Stimulated activated CD8-positive, alpha-beta memory T cell treated with anti-CD3 and anti-CD28 coated beads, Interleukin-15, amount 100 ng/mL, for 24 hours (primary cell): ENCODE measurements at places on chromosomes 5 and 9.

- DNase-seq: no peak
Measured at GRCh38 chr5:174520420-174521396, 203.7 kb upstream of the MSX2 start.

DNA sequence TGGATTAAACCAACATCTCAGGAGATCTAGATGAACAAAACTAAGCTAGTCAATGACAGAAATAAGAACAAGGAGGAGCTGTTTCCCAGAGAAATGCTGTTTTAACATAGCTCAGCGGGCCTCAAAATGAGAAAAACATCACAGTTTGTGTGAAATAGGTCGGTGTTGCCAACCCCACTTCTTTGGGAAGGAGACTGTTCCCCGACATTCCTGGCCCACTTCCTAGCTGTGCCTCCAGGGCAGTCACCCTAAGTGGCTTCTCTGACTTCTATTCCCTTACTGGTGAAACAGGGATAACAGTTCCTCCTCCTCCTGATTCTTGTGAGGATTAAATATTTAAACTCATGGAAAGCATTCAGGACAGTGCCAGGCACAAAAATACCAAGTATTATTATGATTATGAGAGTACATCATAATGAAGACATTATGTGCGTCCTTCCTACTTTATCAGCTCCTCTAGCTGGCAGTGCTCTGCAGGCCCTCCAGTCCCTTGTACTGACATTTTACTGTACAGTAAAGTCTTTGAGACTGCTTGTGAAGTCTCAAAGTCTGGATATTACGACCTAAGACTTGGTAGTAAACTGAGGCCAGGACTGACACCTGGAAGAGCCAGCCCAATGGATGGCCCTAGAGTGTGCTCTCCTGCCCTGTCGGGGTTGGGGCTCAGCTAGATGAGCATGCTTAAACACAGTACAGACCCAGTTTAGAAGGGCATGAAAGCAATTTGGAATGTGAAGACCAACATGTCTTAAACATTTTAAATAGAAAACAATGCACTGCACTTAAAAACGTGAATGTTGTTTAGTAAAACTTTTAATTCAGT is 7.3 kb downstream of the ISCA1 start:
- no peak for DNase-seq

DNA sequence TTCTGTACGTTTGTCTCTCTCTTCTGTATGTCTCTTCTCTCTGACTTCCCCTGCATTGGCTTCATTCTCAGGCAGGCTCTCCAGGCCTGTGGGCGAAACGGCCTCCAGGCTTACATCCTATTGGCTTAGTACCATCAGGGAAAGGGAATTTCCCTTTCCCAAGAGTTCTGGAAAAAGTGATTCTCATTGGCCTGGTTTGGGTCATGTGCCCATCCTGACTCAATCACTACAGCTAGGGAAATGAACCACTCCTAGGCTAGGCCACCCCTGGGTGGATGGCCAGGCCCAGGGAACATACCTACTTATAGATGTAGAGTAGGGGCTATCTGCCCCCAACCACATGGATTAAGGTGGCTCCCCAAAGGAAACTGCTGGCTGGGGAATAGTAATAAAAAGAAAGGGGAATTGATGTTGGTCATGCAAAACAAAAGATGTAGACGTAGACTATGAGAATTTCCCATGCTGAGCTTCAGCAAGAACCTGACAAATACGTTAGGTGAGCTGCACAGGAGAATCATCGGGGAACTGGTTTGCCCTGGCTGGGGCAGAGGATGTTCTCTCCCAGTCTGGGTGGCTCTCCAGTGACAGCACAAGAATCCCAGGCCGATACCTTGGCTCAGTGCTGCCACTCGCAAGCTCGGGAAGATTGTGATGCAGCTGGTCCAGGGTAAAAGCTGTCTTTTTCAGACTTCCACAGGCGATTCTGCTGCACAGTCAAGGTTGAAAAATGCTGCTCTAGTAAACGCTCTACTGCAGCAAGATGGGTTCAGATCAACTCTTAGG is 3.7 kb upstream of the EGR1 start:
- no peak for DNase-seq

GRCh38 chr5:175748650-175749049 is 90.8 kb downstream of the HRH2 start:
- no peak for DNase-seq

GRCh38 chr5:2103940-2104339 is 221.2 kb upstream of the IRX4 start:
- no peak for DNase-seq
